ENCODE measurements at places on chromosomes 3 and 15.

DNA sequence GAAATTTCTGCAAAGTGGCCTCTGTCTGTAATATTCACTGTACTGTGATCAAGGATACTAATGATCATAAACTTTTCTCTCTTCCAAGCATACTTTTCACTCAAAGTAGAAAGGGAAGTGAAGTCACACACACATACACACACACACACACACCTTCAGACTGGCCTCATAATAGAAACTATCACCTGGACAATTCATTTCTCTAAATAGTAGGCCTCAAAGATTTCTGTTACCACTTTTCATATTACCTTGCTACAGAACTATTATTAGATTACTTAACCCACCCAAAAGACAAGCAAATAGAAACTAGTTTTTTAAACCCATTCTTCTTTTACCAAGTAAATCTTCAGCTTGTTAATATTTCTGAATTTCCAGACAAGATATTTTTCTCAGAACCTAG is 12.2 kb downstream of the CPB1 start:
- DNase-seq = no peak

- DNase-seq = no peak
Measured at GRCh38 chr3:127156338-127157050, 36.4 kb upstream of the PRR23E start.

- DNase-seq = no peak
Measured at GRCh38 chr3:14505803-14506500, 34.2 kb downstream of the GRIP2 start.

- no peak for DNase-seq
Measured at GRCh38 chr3:66261355-66261754, 40.6 kb downstream of the SLC25A26 start.

DNA sequence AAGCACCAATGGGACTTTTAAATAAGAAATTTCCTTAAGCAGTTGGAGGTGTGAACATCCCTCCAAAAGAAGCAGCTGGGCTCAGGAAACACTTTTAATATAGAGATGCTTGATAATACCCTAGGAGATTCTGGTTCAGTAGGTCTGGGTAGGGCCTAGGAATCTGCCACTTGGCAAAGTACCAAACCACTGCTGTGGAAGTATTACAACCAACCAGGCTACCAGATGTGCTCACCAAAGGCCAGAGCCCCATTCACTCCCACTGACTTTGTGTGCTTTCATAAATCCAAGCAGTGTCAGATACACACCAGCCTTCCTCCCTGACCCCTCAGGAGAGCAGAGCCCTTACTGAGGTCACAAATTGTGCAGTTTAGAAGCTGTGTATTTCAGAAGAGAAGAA is 162.6 kb downstream of the CCNL1 start:
- DNase-seq = no peak

DNA sequence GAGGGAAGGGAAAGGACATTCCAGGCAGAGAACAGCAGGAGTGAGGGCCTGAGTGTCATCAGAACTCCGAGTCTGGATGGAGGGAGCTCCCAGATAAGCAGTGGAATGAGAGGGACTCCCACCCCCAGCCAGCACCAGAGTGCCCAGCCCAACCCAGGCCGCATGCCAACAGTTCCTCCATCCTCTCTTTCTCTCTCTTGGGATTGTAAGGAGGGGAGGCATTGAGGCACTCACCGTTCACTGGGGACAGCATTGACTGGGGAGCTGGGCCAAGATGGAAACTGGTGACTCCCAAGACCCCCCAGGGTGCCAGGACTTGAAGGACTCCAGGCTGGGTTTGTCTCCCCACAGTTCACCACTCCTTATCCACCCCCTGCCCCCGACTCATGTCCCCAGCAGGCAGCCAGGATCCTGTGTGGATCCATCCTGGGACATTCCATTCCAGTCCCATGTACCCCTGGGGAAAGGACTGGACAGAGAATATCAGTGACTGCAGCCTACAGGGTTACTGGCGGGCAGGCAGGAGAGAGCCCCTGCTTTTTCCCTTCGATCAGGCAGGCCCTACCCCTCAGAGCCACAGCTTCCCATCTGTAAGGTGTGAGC is 15.7 kb downstream of the PTH1R start:
- no peak for DNase-seq

DNA sequence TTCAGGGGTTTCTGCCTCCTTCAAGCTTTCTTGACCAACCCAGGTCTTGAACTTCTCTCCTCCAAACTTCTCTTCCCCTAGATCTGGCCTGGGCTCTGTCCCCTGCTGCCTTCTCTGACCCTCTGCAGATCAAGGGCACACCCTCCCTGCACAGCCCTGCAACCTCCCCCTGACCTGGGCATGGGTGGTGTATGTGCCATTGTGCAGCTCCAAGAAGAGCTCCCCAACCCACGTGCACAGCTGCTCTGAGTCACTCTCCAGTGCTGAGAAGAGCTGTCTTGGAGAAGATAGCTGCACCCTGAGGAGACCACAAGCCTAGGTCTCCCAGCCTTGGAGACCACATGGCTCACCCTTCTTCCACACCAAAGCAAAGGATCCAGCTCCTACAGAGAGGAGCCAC is 8.0 kb downstream of the MAN2C1 start:
- no peak for DNase-seq

DNA sequence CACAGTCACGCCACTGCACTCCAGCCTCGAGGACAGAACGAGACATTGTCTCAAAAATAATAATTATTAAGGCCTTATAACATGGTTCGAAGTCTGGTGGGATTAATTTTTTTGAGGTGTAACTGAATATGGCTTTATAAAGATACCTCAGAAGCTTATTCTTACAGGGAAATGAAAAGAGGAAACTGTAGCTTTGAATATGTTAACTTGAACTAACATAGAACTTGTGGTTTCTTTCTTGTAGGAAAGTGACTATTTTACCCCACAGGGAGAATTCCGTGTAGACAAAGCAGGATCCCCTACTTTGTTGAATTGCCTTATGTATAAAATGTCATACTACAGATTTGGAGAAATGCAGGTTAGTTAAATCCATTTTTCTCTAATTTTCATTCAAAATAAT is 96.3 kb downstream of the STT3B start:
- DNase-seq = no peak

DNA sequence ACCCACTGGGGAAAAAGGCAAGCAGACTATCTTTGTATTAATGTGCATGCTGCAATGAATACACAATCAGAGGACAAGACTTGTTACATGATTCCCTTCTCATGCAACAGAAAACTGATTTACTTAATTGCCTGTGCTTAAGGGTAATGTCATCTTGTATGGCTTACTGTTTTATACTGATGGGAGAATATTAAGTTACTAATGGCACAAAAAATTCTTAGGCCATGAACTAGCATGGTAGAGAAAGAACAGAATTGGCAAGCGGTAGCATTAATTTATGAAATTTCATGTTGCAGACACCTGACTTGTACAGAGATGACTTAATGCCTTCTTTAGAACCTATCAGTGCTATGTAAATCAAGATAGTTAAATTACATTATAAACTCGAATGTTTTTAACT is 282.3 kb downstream of the CNTN3 start:
- no peak for DNase-seq

DNA sequence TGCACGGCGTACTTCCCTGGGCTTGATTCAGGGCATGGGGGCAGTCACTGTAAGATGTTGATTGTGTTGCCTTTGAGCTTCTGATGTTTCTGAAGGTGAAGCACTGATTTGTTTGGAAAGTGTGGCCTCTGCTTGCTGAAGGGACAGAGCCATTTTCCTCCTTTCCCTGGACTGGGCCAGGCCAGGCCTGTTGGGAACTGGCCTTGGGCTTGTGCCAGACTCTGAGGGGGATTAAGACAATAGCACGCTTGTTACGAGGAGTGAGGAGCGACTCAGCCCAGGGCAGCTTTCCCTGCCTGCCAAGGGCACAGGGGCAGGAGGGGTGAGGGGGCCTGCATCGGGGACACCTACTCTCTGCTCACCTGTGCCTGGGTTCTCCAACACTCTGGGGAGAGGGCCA is 42.9 kb downstream of the LINGO1 start:
- DNase-seq = no peak

DNA sequence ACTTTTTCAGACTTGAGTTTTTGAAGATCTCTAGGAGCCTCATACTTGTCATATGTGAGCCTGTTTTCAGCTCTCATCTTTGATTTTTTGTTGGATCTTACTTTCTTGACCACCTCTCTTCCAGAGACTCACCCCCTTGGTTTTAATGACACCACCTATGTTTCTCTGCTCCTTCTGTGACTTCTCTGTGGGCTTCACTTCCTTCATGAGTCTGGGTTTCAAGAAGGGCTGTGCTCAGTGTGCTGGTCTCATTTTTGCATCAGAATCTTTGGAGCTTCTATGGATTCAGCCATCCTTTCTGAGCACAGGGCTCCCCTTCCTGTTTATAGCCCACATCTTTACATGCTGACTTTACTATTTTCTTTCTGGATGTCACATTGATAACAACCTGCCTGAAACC is 17.7 kb downstream of the PPM1L start:
- DNase-seq = no peak

GRCh38 chr3:10004506-10004905 is 17.9 kb upstream of the EMC3 start:
- no peak for DNase-seq

- peak; percentile 86 for DNase-seq
Measured at GRCh38 chr15:40859206-40859851, 14.7 kb downstream of the RHOV start.

DNA sequence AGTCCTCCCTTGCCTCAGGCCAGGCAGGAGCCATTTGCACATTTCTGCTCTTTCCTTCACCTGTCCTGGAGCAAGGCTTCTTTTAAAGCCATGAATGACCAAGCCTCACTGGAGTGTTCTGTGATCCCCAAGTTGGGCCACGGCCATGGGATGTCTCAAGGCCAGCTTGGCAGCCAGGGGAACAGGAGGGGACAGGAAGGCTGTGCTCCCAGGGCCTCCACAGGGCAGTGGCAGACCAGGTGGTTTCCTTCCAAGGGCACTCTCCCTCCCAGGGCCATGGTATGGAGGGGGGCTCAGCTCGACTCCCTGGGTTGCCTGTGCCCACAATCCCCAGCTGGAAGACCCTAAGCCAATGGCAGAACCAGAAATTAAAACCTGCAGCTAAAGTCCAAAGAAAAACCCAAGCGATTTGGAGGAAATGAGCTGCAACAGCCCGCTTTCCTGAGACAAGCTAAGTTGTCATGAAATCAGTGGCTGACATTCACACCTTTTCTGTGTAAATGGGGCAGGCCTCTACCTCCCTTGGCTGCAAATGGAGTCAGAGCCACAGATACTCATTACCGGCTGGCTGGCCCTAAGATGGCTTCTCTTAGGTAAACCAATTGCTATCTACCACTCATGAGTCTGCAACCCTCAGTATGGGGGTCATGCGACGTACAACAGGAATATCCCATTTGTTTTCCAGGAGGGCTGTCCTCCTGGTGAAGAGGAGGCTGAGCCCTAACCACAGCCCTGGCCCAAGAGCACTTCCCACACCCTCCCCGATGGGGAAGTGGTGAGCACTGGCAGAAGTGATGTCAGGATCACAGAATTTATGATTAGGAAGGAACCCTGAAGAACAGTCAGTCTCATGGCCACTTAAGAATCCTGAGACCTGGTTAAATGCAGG is 83.3 kb downstream of the SNRK start:
- no peak for DNase-seq

DNA sequence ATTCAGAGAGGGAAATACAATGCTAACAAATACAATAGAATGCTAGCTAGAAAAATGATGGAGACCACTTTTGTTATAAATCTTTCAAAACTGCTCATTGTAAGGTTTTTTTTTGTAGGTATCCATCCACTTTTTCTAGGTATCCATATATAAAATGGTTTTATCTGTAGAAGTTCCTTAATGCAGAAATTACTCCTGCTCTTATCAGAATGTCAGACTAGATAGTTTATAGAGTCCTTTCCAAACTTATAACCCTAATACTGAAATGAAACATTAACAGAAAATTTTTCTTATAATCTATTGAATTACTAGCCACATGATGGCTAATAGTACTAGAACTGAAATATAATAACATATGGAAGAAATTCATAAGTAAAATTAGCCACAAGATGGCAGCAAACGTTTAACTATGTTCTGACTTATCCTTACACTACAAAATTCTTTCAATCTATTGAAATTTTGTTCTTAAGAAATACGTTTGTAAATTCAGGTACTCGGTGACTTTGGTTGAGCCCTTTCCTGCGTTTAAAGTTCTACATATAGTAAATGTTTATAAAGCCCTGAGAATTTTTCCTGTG is 58.5 kb downstream of the ECT2 start:
- DNase-seq = peak; percentile 14

GRCh38 chr3:182484682-182485081 is 308.6 kb upstream of the ATP11B start:
- no peak for DNase-seq

DNA sequence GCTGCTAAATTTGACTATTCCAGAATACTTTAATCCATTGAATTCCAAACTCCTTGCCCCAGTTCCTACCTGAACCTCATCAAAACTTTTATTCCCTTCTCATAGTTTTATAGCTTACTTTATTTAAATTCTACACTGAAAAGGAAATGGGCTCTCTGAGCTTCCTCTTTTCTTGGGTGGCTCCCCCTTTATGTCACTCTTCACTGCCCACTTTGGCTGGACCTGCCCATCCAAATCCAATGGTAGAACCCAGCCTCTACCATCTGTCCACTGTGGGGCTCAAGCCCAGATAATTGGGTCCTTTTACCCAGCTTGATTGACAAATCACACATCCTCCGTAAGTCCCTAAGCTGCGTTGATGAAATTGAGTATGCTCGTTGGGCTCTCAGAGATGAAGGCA is 216.5 kb downstream of the BBX start:
- no peak for DNase-seq

- DNase-seq = peak; percentile 1
Measured at GRCh38 chr3:82163907-82164520, 402.6 kb upstream of the GBE1 start.

DNA sequence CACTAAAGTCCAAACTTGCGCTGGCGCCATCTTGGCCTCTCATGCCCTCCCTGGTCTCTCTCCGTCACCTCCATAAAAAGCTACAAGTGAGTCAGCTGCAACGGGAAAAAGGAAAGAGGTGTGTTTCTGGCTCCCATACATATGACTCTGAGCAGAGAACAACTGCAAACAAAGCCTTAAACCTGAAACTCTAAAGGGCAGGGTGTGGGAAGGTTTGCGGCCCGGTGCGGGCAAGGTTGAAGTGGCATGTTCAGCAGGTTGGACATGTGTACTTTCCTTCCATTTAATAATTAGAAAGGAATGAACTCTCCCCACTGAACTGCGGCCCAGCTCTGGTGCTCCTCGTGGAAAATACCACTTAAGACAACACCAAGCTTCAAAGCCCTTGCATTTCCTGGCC is 59.0 kb upstream of the PPARG start:
- no peak for DNase-seq

- DNase-seq = no peak
Measured at GRCh38 chr3:52315977-52316764, at the start of gene DNAH1. TSS of gene DNAH1 (plus strand) at chr3:52316319. CDS start at chr3:52322443, 6,124 bp downstream.

- DNase-seq = no peak
Measured at GRCh38 chr3:20742903-20743552, 557.0 kb upstream of the SGO1 start.

DNA sequence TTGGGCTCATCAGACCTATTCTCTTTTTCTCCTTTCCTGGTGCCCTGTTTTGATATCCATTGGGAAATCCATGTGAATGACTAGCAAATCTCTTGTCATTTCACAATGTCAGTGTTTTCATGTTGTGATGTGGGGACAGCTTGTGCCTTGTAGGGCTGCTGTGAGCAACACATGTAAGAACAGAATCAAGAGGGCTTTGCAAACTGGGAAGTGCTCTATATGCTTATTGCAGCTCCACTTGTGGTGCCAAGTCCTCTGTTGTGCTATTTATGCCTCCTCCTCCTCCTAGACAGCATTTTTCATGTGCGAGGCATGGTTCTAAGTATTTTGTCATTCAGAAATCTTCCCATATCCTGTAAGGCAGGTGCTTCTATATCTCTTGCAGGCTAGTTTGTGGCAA is 56.4 kb downstream of the ZNF621 start:
- DNase-seq = no peak
